HCT116 (cell line): ENCODE measurements at places on chromosomes 5 and 9. TPM values are rescaled to one million over a fixed set of nuclear protein-coding genes. Genes with fewer than 3 reads are reported as not detected.

DNA sequence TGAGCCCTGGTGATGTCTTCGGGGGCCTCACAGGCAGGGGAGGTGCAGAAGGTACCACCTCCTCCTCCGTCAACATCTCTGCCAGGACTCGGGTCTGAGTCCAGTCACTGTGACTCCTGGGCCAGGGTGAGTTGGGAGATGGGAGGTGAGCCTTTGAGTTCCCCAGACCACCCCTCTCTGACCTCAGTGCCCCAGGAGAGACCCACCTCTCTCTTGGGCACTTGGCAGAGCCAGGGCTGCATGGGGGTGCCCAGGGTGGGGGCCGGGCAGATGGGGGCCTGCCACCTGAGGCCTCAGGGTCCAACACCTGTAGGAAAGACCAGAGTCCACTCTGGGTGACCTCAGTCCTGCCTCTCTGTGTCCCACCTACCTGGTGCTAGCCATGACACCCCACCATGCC lies 6.8 kb downstream of the KIF12 start:
- DNase-seq = no peak

- DNase-seq = no peak
These were observed 27.5 kb downstream of the CORO2A start for GRCh38 chr9:98164912-98165311.

GRCh38 chr5:150073677-150074076 lies 12.7 kb downstream of the CSF1R start:
- no peak for DNase-seq

The PCDHA8 gene
- total RNA-seq = not detected
